Forelimb muscle (tissue), 1 donor: ENCODE measurements at places on chromosomes 13 and 19. TPM values are rescaled to one million over a fixed set of nuclear protein-coding genes. Genes with fewer than 3 reads are reported as not detected.

Gene IGFL1
- not detected for polyA plus RNA-seq

Gene OVOL3
- not detected for polyA plus RNA-seq

Gene ZNF541
- 0.08 TPM for polyA plus RNA-seq

Gene ZNF442
- polyA plus RNA-seq = 1.9 TPM

Gene FPR3
- 0.16 TPM for polyA plus RNA-seq

Gene TRPM4
- 32.7 TPM for polyA plus RNA-seq

Gene ZNF560
- 0.09 TPM for polyA plus RNA-seq

Gene PSG11
- polyA plus RNA-seq = 0.83 TPM

Gene PIH1D1
- 43.1 TPM for polyA plus RNA-seq

Gene ZNF729
- polyA plus RNA-seq = 0.06 TPM

Gene CGB1
- not detected for polyA plus RNA-seq

Gene BIVM
- polyA plus RNA-seq = 30.2 TPM

Gene WTIP
- polyA plus RNA-seq = 18.7 TPM

Gene FGF22
- polyA plus RNA-seq = 0.20 TPM

Gene HCST
- polyA plus RNA-seq = 4.7 TPM

Gene ZNF578
- polyA plus RNA-seq = 2.4 TPM

Gene CGB3
- not detected for polyA plus RNA-seq

Gene AXL
- 28.7 TPM for polyA plus RNA-seq

Gene RB1
- 59.2 TPM for polyA plus RNA-seq

Gene SLC1A5
- polyA plus RNA-seq = 20.6 TPM

Gene APLP1
- 7.1 TPM for polyA plus RNA-seq

Gene CYP2A7
- polyA plus RNA-seq = 0.27 TPM

Gene ABCC4
- polyA plus RNA-seq = 3.3 TPM

Gene MADCAM1
- 7.4 TPM for polyA plus RNA-seq

Gene LEUTX
- polyA plus RNA-seq = not detected

Gene RAB8A
- polyA plus RNA-seq = 30.4 TPM

Gene ZNF440
- polyA plus RNA-seq = 5.7 TPM

Gene FUZ
- polyA plus RNA-seq = 17.0 TPM

Gene TPTE2
- polyA plus RNA-seq = not detected

Gene TUBA3C
- not detected for polyA plus RNA-seq

Gene CDX2
- not detected for polyA plus RNA-seq

Gene GTPBP3
- polyA plus RNA-seq = 11.9 TPM

Gene IL4I1
- polyA plus RNA-seq = 1.0 TPM

Gene RGS9BP
- 0.20 TPM for polyA plus RNA-seq

Gene DHX34
- polyA plus RNA-seq = 9.9 TPM

Gene SPIB
- 0.71 TPM for polyA plus RNA-seq

Gene GJB6
- polyA plus RNA-seq = not detected

Gene VMAC
- 4.3 TPM for polyA plus RNA-seq

Gene TEX101
- not detected for polyA plus RNA-seq

Gene DZIP1
- 27.0 TPM for polyA plus RNA-seq

Gene KLK7
- polyA plus RNA-seq = not detected

Gene CYP2B6
- polyA plus RNA-seq = not detected

Gene ZNF253
- polyA plus RNA-seq = 12.4 TPM

Gene SLC5A5
- not detected for polyA plus RNA-seq

Gene GPC6
- polyA plus RNA-seq = 8.2 TPM

Gene ZNF428
- polyA plus RNA-seq = 56.5 TPM

Gene C1QTNF9B
- 2.0 TPM for polyA plus RNA-seq

Gene DCLK1
- polyA plus RNA-seq = 77.3 TPM

Gene BRCA2
- polyA plus RNA-seq = 2.0 TPM

Gene CEACAM3
- not detected for polyA plus RNA-seq
